ENCODE measurements at places on chromosomes 11 and 22.

DNA sequence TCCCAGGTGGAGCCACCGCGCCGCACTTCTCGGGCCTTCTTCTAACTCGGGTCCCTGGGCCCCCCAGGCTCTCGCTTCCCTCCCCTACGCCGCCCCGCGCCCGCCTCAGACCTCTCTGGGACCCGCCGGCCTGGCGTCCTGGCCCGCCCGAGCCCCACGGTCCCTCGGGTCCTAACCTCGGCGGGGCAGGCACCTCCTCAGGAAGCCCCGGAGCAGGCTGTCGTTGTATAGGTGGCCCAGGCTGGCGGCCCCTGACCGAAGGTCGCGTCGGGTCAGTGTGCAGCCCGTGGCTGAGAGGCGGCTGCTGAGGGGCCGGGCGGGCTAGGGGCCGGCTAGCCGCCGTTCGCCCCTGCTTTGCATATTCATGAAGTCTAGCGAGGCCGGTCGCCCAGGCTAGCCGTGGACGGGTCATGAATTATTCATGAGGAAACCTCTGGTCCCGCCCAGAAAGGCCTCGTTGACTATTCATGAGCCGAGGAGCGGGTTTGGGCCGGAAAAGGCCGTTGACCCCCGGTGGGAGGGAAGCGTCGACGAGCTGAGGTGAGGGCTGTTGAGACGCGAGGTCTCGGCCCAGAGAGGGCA lies at the start of gene HORMAD2:
HORMAD2 (plus strand) TSS at position 513 of the 582 bp plus-strand sequence. CDS start 13,489 bp downstream, outside the sequence.
- DNase-seq: peak; percentile 70

GRCh38 chr22:46791201-46791731 lies 28.8 kb downstream of the TBC1D22A start:
- DNase-seq: no peak

DNA sequence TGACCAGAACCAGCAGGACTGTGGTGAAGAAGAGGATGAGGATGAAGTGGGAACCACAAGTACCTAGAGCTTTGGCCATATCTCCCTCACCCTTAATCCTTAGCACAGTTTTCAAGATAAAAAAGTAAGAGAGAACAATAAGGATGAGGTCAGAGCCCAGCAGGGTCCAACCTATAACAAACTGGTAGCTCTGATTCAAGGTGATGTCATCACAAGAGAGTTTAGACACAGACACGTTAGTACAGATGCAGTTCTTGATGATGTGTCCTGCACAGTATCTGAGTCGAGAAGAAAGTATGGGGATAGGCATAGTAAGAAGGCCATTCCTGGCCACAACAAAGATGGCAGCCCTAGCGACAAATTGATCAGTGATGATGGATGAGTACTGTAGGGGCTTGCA lies 586 bp downstream of the OR56A5 start:
- no peak for DNase-seq

DNA sequence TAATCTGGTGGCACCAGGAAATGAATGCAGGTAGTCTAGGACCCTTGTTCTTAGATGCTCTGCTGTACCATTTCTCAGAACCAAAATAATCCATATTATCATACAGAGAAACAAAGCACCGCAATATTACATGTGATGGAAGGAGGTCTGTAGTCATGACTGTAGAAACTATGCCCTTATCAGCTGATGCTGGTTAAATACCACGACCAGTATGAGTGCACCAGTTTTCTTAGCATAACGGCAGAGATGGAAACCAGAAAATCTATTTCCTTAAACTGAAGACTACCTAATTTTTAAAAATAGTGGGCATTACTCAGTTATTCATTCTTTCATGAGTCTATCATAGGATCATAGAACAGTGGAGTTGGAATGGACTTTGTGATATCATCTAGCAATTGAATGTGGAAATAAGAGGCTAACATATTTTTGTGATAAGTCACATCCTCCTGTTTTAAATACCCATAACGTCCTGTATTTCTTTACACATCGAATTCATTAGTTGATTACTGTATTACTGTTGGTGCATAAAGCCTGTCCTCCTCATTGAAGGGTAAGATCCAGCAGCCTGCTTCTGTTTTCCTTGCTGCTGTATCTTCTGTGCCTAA lies 15.1 kb downstream of the JHY start:
- no peak for DNase-seq

GRCh38 chr11:14336507-14337503 lies 22.2 kb downstream of the RRAS2 start:
- no peak for DNase-seq

GRCh38 chr11:134666273-134667174 lies 254.5 kb upstream of the B3GAT1 start:
- DNase-seq: no peak

DNA sequence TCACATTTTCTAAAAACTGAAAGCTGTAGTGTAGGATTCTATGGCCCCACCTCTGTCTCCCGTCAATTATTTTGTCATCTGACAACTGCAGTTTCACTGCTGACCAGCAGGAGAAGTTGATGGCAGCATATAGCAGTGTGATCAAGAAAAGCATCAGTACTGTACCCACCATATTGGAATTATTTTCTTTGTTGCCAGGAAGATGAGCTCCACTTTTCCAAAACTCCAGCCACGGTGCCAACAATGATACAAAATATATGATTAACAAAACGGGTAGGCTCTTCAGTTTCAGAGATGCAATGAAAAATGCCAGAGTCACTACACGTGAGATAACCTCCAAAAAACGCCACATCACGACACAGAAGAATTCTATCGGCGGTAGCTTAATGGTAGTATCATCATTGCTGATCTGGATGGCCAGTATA lies 41.3 kb downstream of the XKR3 start:
- DNase-seq: no peak

- DNase-seq: no peak
Observed at GRCh38 chr11:120182790-120183491, 27.9 kb upstream of the OAF start.

DNA sequence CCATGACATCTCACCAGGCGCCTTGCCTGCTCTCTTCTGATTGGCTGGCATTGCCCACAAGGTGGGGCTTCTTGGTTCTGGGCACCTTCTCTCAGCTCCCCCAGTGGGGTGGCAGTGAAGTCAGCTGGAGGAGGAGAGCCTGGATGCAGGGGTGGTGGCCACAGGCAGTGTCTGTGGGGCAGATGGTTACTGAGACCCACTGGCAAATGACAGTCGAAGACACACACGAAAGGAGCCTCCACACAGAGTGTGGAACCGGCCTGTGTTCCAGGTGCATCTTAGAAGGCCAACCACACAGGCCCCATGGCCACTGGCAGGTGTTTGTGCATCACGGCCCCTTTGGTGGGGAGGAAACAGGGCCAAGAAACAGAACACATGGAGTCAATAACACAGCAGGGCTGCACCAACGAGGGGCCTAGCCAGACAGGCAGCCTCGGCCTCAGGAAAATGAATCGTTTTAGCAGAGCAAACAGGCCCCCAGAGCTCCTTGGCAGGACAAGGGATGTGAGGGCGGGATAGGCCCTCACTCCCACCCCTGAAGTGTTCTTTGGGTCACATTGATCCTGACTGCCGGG lies 683.4 kb downstream of the TBC1D22A start:
- no peak for DNase-seq

DNA sequence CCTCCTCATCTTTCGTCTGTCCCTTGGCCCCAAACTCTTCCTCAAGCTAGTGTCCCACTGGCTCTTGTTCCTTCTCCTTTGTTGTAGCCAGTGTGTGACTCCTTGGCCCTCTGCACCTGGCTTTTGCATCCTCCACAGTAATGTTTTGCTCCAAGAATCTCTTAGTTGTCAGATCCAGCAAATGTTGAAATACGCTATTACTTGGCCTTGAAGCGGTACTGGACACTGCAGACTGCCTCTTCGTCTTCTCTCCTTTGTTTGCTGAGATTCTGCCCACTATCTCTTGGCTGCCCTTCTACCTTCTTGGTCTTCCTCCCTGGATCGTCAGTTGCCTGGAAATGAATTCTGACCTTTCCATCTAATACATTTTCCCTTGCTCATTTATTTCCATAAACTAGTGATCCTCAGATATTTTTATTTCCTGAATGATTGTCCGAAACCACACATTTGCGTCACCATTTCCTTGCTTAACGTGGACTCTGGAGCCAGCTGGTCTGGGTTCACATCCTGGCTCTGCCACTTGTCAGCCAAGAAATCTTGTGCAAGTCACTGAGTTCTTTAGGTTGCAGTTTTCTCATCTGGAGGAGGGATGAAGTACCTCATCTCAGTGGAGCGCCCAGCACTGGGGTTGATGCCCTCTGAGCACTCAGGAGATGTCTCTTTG lies 113.6 kb downstream of the LDLRAD3 start:
- no peak for DNase-seq

GRCh38 chr22:39529487-39529851 lies 3.1 kb downstream of the RPS19BP1 start:
- DNase-seq: no peak

DNA sequence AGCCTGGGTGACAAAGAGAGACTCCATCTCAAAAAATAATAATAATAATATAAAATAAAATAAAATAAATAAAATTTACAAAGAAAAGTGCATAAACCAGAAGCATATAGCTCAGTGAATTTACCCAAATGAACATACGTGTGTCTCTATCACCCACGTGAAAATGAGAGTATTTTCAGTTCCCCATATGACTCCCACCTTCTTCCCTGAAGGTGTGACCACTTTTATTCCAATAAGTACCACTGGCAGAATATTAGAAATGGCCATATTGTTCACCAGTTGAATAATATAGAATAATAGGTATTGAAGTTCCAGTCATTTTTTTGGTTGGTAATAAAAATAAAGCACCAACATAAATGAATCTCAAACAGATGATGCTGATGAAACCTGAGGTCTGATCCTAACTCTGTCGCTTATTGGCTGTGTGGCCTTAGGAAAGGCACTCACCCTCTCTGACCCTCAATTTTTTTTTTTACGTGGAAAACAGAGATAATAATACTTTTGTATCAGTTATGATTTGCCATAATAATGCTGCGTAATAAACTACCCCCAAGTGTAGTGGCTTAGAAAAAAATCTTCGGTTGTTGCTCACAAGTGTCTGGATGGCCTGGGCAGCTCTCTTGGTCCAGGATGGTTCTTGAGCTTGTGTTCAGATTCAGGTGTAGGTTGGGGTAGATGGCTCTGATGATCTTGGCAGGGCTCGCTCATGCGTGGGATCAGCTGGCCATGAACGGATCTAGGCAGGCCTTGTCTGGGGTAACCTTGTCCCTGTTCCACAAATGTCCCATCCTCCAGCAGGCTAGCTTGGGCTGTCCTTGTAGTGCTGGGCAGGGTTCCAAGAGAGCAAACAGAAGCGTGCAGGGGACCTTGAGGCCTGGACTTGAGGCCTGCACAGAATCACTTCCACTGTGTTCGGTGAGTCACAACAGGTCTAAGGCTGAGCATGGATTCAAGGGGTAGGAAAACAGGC lies 88.1 kb downstream of the MYO18B start:
- DNase-seq: no peak

GRCh38 chr11:69418576-69419296 lies 62.7 kb upstream of the LINC01488 start:
- DNase-seq: no peak

DNA sequence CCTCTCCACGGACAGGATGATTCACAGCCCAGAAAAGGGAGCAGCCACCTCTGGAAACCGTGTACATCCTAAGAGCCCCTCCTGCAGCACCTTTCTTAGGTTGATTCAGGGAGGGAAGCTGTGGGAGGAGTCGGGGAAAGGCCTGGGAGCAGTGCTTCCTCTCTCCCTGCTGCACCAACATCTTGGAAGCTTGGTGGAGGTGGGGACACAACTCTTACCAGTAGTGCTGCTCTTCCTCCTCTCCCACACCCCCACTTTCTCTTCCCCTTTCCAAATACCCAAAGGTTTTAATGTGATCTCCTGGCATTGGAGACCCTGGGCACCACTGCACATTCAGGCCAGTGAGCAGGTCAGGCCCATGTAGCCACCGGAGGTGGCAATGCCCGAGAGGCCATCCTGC lies 46.4 kb upstream of the HORMAD2 start:
- no peak for DNase-seq

GRCh38 chr11:17976651-17977050 lies 36.2 kb downstream of the SERGEF start:
- DNase-seq: no peak

DNA sequence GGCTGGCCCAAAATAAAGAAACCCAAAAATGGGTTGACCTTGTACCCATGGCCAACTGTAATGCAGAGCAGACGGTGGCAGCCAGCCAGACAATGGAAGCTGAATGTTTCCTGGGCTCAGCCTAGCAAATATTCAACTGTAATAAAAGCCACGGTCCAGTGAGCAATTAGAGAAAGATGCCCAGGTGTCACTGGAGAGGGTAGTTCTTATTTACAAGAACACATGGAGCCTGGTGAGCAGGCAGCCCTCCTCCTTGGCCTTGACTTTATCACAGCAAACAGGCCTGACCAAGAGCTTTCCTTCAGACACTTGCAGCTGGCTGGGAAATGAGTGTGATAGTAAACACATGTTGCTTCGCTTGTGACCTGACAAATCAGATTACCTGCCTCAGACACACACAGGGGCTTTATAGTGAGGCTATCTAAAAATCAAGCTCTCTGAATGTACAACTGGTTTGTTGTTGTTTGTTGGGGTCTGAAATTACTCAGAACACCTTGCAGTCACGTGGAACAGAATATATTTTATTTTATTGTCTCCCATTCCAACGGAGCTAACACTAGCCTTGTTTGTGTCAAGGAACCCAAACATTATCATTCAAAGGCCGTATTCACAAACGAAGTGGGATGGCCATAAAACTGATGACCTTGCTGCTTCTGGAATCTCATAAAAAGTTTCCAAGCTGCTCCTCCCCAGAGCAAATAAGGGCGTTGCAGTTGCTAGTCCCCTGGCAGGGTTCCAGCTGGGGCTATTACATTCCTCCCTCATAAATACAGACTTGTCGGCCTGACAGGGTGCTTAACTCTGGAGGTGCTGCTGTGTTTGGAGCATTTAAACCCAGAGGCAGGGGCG lies 161.1 kb downstream of the BBOX1 start:
- peak; percentile 43 for DNase-seq

GRCh38 chr11:59144096-59144495 lies 1.4 kb downstream of the FAM111A start:
- no peak for DNase-seq

DNA sequence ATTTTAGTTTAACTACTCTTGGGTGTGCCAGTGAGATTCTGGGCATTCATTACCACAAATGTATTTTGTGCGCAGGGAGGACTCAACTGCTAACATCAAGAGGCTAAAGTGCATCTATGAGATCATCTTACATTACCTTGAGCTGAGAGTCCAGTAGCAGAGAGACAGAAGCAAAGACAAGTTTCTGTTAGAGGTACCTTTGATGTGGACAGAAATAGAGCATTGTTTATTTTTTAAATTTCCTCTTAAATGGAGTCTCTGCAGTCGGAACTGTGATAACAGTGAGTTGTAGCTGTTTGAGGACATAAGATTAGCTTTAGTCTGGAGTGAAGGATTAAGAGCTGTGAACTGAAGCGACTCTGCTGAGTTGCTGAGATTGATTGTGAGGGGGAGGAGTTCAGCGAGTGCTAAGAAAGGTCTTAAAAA lies 297.0 kb downstream of the CADM1 start:
- no peak for DNase-seq

GRCh38 chr11:22690871-22691270 lies 24.5 kb downstream of the GAS2 start:
- DNase-seq: no peak

- no peak for DNase-seq
Observed at GRCh38 chr11:9862981-9863380, 199.1 kb downstream of the SWAP70 start.
